ENCODE measurements at places on chromosomes 16 and 17.

DNA sequence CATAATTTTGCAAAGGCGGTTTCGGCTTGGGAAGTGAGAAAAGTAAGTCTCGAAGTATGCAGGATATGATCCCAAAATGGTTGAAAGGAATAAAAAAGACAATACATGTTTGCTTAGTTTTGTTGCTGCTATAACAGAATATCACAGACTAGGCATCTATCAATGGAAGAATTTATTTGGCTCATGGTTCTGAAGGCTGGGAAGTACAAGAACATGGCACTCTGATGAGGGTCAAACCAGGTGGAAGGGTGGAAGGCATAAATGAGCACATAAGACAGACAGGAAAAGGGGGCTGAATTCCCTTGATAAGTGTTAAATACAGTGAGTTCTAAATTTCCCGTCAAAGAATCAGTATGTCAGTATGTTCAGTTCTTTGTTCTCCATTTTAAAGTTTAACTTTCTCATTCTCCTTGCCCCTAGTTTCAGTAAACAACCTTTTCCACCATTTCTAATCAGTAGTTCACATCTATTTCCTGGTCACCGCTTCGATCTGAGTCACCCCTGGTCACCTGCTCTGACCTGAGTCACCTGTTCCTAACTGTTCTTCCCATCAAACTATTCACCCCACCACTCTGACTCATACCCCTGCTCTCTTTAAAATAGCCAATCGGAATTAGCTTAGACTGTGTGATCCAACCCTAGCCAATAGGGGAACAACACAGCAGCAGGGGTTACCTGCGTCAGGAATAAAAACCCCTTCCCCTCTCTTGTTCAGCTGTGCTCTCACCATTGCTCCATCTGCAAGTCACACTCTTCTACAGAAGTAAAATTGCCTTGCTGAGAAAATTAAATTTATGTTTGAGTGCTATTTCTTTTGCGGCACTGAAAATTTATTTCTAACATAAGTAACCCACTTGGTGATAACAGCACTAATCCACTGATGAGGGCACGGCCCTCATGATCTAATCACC, 240.8 kb downstream of the STX8 start:
- no peak for DNase-seq

DNA sequence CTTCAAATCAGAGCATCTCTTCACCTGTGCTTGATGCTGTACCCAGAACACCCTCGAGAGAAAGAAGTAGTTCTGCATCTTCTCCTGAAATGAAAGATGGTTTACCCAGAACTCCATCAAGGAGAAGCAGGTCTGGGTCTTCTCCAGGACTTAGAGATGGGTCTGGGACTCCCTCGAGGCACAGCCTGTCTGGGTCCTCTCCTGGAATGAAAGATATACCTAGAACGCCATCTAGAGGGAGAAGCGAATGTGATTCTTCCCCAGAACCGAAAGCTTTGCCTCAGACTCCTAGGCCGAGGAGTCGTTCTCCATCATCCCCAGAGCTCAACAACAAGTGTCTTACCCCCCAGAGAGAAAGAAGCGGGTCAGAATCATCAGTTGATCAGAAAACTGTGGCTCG, 12.3 kb downstream of the SRRM2 start:
- no peak for DNase-seq

- no peak for DNase-seq
Observed at GRCh38 chr16:69083306-69083941, 22.0 kb upstream of the HAS3 start.

DNA sequence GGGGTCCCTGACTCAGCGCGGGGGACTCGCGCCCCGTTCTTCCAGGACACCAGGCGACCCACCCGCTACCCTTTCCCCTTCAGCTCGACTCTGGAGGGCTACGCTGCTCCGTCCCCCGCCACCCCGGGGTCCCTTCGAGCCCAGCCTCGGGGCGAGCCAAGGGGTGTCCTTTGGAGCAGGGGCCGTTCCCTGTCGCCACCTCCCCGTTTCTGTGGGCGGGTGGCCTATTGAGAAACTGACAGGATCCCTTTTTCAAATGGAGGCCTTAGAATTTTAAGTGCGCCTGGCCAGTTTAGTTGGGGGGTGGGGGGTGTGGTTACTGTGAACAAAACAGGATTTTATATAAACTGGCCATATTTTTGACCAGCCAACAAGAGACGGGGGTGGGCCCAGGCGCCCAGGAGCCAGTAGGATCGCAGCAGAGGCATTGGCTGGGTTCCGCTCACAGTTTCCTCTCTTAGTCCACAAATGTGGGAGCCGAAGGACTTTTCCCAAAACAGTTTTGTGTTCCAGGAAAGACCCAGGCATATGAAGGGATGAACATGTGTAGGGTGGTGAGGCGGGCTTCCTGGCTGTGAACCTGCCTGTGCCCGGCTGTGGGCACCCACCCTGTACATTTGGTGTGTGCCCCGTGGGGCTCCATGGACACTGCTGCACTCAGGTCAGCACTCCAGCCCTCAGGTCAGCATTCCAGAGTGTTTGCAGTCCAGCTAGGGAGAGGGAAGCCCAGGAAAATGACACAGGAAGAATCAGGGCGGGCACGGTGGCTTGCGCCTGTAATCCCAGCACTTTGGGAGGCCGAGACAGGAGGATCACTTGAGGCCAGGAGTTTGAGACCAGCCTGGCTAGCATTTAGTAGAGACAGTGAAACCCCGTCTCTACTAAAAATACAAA, 722 bp upstream of the TIMP2 start:
- no peak for DNase-seq

DNA sequence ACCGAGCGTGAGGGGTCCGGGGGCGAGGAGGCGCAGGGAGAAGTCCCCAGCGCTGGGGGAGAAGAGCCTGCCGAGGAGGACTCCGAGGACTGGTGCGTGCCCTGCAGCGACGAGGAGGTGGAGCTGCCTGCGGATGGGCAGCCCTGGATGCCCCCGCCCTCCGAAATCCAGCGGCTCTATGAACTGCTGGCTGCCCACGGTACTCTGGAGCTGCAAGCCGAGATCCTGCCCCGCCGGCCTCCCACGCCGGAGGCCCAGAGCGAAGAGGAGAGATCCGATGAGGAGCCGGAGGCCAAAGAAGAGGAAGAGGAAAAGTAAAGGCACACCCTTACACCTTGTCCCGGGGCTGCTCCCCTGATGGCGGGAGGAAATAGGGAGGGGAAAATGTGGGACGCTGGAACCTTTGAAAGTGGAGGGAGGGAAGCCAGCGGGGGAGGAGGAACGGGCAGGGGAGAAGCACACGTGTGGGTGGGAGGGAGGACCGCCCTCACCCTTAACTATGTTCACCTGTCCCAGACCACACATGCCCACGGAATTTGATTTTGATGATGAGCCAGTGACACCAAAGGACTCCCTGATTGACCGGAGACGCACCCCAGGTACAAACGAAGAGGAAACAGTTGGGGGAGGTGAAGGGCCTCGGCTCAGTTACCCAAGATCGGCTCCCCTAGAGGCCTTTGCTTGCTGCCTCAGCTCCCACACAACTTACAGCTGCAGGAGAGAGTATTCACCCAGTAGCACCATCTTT, 916 bp downstream of the PAGR1 start:
- peak; percentile 70 for DNase-seq

DNA sequence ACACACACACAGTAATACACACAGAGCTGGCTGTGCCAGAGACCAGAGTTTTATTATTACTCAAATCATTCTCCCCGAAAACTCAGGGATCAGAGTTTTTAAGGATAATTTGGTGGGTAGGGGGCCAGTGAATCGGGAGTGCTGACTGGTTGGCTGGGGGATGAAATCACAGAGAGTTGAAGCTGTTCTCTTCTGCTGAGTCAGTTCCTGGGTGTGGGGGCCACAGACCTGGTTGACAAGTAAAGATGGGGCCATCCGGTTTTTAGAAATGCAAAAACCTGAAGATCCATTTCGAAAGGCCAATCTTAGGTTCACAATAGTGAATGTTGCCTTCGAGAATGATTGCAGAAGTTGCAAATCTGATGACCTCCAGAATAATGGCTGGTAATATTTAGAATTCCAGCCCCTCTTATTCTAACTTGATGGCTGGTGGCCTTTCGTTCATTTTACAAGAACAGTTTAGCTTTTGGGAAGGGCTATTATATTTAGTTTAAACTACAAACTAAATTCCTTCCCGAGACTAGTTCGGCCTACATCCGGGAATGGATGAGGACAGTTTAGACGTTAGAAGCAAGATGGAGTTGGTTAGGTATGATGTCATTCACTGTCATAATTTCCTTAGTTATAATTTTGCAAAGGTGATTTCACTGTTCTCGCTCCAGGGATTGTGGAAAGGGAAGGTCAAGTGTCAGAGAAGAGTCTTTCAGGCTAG, 123.2 kb downstream of the KCNJ18 start:
- no peak for DNase-seq

- DNase-seq, result no peak
Observed at GRCh38 chr17:78823282-78824046, 17.1 kb downstream of the USP36 start.

DNA sequence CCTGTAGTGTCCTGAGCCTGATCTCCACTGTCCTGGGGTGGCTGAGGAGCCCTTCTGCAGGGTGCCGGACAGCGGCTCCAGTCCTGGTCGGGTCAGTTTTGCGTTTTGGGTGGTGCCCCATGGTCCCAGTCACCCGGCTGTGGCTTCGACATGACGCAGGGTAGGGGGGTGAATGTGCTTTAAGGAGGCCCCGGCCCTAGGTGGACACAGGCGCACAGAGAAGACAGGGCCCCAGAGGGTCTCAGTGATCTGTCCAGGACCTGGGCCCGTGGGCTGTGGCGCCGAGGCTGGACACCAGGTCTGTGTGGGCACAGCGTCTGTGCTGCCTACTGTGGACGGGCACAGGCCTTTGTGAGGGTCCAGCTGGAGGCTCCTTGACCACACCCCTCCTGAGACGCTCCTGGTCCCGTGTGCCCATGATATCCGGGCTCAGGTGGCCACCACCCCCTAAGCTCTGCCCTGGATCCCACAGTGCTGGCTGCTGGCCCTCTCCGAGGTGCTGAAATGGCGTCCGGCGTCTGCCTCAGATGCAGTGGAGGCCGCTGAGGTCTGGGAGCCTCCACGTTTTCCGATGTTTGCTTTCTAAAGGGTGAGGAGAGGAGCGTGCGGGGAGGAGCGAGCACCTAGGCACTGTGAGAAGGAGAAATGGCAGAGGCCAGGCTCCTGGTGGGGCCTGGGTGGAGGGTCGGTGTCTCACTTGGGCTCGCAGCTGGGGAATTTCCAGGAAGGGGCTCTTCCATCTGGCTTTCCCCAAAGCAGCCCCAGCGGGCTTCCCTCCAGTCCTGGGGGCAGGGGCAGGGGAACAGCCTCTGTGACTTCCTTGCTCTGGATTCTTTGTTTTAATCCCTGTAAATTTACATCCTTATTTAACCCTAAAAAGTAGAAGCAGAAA, 56.1 kb upstream of the ACSF3 start:
- DNase-seq, result no peak

GRCh38 chr16:75676909-75677308, at the start of gene CPHXL2:
TSS of gene CPHXL2 (minus strand) at chr16:75677009. CDS start at chr16:75676999, 10 bp downstream.
- no peak for DNase-seq

- no peak for DNase-seq
Observed at GRCh38 chr17:8153525-8153956, 1.3 kb upstream of the PER1 start.

DNA sequence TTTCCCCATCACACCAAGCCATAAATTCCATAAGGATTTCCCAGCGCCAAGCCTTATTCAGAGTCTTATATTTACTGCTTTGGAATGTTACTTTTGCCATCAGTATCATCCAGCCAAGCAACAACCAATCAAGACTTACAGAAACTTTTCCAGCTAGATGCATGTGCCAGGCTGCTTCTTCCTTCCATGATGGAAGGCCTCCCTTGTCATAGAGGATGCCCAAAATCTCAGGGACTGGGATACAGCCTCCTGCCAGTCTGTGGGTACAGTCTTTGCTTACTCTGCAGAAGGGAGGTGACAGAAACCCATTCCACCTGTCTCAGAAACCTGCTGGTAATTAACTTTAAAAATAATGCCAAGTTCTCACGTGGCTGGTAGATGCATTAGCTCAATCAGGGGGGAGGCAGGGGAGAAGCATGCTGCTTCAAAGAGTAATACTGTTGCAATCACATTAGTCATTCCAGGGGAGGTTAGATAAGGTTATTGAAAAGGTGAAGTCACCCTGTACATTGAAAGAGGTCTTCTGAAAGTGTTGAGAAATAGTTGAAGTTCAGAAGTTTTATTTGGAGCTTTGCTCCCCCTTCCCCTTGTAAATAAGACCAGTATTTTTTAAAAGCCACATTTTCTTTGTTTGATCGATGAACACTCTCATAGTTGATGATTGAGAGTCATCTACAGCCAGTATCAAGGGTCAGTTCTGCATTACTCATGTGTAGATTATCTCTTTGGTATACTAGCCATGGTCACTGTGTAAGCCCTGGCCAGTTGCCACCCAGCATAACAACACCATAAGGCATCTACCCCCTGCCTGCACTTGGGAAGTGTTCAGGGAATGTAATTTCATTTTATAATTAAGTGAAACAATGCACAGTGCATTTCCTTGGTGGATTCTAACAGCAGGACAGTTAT, 22.2 kb downstream of the HLF start:
- no peak for DNase-seq

DNA sequence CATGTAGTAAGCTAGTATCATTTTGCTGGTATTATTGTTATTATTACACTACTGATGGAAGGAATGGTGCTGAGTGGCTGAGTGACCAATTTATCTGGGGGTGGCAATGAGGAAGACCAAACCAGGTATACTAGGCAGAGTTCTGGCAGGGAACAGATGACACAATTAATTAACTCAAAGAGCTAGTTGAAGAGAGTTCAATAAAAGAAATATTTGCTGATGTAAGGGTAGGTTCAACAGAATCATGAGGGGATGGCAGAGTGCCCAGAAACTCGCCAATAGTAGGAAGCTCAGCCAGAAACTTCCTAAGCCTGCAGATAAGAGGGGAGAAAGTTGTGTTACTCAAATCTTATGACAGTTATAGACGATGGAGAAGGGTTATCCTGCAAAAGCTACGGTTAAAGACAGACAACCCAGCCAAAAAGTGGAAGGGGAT, 352.5 kb downstream of the KCNJ2 start:
- DNase-seq, result peak; percentile 54

GRCh38 chr17:33335491-33336173, 42.5 kb upstream of the ASIC2 start:
- DNase-seq, result no peak

- no peak for DNase-seq
Observed at GRCh38 chr17:66399441-66399840, 97.0 kb downstream of the PRKCA start.

DNA sequence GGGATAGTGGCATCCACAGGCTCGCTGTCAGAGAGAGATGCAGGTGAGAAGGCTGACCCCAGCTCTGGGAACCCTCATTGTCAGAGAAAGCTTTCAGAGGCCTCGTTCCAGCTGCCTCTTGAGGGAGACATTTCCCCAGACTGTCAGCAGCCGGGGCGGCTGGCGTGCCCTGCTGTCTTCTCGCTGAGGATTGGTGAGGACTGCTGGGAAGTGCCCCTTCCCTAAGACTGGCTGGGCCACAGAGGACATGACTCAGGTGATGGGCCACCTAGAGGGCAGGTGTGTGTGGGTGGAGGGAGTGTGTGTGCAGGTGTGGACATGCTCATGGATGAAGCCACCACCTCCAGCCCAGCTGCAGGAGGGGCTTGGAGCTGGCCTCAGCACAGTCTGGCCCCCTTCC, 25.3 kb downstream of the SPACA3 start:
- DNase-seq, result no peak

DNA sequence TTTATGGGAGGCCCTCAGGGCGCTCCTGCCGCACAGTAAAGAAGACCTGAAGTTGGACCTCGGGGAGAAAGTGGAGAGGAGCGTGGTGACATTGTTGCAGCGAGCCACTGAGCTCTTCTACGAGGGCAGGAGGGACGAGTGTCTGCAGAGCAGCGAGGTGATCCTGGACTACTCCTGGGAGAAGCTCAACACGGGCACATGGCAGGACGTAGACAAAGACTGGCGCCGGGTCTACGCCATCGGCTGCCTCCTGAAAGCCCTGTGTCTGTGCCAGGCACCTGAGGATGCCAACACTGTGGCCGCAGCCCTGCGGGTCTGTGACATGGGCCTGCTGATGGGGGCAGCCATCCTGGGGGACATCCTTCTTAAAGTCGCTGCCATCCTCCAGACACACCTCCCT, 6.8 kb downstream of the KDM8 start:
- no peak for DNase-seq
